ENCODE measurements at places on chromosomes 5 and 9. TPM values are rescaled to one million over a fixed set of nuclear protein-coding genes. Genes with fewer than 3 reads are reported as not detected.
A peak's percentile ranks its signal among the peaks of the same experiment; 100 is the strongest.

AOPEP gene
- 8.7 TPM for total RNA-seq

GRCh38 chr5:78638973-78639669 is 9.5 kb downstream of the LHFPL2 start:
- no peaks in the 10 kb centered on the region for H3K4me1 ChIP-seq
- H3K27ac ChIP-seq = no peak overlapping the region
- no peak overlapping the region for H3K4me3 ChIP-seq
- DNase-seq = no peak

CATSPER3 gene
- total RNA-seq = 0.78 TPM

GRCh38 chr5:179142434-179143198 is 82.4 kb downstream of the ZNF354C start:
- no peak for DNase-seq
- H3K4me3 ChIP-seq = no peak overlapping the region
- peaks cover 21% of the 10 kb centered on the region for H3K4me1 ChIP-seq
- no peak overlapping the region for H3K27ac ChIP-seq

DNA sequence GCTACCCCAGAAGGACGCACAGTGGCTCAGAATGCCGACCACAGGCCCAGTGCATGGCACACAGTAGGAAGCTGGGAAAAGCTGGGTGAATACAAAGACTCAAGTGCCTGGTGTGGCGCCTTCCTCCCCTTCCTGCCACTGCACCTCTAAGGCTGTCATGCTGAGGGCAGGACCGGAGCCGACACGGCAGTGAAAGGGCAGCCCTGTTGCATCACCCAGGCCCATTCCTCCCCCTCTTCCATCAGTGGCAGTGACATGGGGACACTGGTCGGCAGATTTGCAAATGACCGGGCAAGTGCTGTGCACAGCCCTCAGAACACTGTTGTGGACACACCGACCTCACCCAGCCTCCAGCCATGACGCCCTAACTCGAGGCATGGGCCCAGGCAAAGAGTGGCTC is 84.0 kb downstream of the STK10 start:
- DNase-seq = no peak
- H3K27me3 ChIP-seq = no peaks in the 10 kb centered on the region
- peak overlapping the region; percentile 19 for H3K27ac ChIP-seq
- no peaks in the 10 kb centered on the region for H3K36me3 ChIP-seq
- peaks cover 13% of the 10 kb centered on the region for H3K4me1 ChIP-seq

DNA sequence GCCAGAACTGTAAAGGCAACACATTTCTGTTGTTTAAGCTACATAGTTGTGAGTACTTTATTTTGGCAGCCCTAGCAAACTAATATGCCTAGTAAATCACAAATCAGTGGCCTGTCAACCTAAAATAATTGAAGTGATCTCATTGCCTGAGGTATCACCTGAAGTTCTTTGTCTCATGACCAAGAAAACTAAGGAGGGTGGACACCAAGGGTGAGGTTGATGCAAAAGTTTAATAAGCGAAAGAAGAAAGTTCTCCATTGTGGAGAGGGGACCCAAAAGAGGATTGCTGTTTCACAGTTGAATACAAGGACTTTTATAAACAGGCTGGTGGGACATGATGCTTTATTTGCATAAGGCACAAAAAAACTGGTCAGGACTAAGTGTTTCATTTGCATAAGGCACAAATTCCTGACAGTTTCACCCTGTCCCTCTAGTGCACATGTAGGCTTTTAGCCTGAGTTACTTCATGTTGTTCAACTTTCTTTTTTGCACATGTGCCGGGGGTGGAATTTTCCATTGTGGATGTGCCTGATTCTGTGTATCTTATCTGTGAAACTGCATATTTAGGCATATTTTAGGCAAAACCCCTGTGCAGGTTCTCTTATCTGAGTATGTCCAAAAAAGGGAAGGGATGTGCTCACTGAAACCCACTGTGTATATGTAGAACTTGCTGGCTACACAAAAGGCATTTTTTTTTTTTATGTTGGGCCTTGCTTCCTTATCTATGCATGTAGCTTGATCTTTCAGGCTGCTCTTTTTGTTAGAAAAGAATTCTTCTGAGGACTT is 108.6 kb upstream of the RAI14 start:
- H3K4me1 ChIP-seq = no peaks in the 10 kb centered on the region
- H3K36me3 ChIP-seq = peaks cover 17% of the 10 kb centered on the region
- H3K27me3 ChIP-seq = peaks cover 15% of the 10 kb centered on the region
- no peak overlapping the region for H3K4me3 ChIP-seq

GRCh38 chr9:133506653-133507038 is 18.1 kb downstream of the MYMK start:
- H3K27ac ChIP-seq = peak overlapping the region; percentile 97
- no peaks in the 10 kb centered on the region for H3K27me3 ChIP-seq
- peaks cover 9% of the 10 kb centered on the region for H3K36me3 ChIP-seq
- DNase-seq = no peak
- H3K4me3 ChIP-seq = no peak overlapping the region
- H3K4me1 ChIP-seq = peaks cover 9% of the 10 kb centered on the region

GRCh38 chr9:76405868-76406267 is 11.6 kb upstream of the RFK start:
- H3K27ac ChIP-seq = no peak overlapping the region
- H3K4me1 ChIP-seq = peaks cover 3% of the 10 kb centered on the region
- no peak for DNase-seq

DNA sequence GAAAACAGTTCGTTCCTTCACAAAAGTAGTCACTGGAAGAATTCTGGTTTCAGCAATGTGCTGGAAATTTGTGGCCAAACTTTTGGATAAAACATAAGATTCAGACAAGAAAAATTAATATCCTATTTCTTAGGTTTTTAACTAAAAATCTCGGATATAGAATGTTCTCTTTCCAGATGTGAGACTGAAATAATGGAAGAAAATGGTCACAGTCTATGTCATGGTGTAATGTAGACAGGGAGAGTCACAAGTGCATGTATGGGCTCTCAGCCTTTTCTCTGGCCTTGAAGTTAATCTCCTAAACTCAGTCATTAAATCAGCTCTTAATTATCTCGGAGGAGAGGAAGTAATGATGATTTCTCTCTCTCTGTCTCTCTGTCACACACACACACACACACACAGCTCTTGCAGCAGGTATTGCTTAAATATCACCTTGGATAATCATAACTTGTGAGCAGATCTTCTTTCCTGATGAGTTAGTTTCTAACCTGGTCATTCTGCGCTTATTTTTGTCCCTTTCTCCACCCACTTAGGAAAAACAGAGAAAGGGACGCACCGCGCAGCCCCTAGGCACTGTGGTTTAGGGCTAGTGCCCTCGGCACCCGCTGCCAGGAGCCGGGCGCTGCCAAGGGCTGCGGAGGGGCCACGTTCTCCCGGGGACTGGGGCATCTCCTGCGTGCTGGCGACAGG is 672 bp upstream of the ITGA2 start:
- no peak for DNase-seq
- peaks cover 4% of the 10 kb centered on the region for H3K4me1 ChIP-seq
- peak overlapping the region; percentile 74 for H3K4me3 ChIP-seq
- no peaks in the 10 kb centered on the region for H3K36me3 ChIP-seq
- peaks cover 41% of the 10 kb centered on the region for H3K27me3 ChIP-seq
- H3K27ac ChIP-seq = peak overlapping the region; percentile 15

HINT1 gene
- total RNA-seq = 252 TPM

BTNL3 gene
- total RNA-seq = not detected

- no peak overlapping the region for H3K4me3 ChIP-seq
- H3K27me3 ChIP-seq = peaks cover 27% of the 10 kb centered on the region
- H3K36me3 ChIP-seq = peaks cover 6% of the 10 kb centered on the region
- no peaks in the 10 kb centered on the region for H3K4me1 ChIP-seq
These were observed 8.5 kb downstream of the PTGS1 start for GRCh38 chr9:122379340-122379739.

DNA sequence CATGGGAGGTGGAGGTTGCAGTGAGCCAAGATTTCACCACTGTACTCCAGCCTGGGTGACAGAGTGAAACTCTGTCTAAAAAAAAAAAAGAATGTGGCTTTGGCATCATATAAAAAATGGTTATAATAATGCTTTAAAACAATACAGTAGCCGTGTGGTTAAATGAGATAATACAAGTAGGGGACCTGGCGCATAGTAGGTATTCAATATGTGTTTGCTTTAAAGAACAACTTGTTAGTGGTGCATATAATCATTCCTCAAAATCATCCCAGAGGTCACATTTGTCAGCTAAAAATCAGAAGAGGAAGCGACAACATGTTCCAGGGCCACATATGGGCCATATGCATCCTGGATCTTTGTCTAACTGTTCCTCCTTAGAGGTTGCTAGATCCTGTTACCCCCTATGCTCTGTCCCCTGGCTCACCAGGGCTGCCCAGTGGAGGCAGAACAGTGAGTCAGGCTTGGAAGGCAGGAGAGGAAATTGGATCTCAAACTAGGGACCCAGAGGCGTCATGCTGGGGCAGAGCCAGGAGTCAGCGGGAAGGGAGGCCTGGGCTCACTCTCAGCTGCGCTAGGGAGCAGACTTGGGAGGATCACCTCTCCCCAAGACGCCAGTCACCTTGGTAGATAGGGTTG is 27.7 kb downstream of the LHX6 start:
- no peak overlapping the region for H3K4me3 ChIP-seq
- DNase-seq = no peak
- H3K36me3 ChIP-seq = no peaks in the 10 kb centered on the region

DNA sequence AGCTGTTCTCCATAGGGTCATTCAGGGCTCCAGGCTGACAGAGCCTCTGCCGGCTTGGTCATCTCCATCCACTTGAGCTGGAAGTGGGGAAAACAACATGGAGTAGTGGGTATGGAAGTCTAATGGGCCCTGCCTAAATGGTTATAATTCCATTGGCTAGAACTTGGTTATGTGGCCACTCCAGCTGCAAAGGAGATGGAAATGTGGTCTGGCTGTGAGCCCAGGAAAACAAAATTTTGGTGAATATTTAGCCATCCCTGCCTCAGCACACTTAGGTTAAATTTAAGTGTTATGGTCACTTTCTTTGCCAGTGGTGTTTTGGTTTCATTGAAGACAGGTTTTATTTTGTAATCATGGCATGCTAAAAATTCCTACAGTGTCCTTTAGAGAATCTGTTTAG is 112.3 kb downstream of the SMARCA2 start:
- no peaks in the 10 kb centered on the region for H3K27me3 ChIP-seq
- H3K4me3 ChIP-seq = no peak overlapping the region

CDH9 gene
- not detected for total RNA-seq

TPM2 gene
- 92.3 TPM for total RNA-seq

IL4 gene
- total RNA-seq = not detected

DNA sequence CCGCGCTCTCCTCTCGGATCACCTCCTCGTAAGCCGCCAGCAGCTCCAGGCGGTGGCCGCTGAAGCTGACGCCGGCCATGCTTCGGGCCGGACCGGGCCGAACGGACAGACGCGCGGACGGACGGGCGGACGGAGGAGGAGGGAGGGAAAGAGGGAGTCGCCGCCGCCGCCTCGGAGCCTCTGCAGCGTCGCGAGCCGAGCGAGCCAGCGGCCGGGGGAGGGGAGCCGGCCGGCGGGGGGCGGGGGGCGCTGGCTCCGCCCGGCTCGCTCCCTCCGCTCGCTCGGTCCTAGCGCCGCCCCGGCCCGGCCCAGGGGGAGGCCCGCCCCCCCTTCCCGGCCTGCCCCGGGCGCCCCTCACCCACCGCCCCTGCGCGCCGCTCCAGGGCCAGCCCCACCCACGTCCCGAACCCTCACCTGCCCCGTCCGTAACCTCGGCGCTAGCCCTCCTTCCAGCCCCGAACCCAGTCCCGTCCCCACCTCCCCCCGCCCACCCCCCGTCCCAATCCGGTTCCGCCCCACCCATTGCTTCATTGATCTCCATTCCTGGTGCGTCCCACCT is at the start of gene DBN1:
Gene DBN1 (minus strand): TSS at position 192 of the 559 bp plus-strand sequence. CDS start 113 bp downstream, at position 79.
- H3K27ac ChIP-seq = peak within 1 kb of the TSS; percentile 87
- H3K27me3 ChIP-seq = no peaks in the 10 kb centered on the region
- no peaks in the 10 kb centered on the region for H3K36me3 ChIP-seq
- no peak for DNase-seq
- H3K4me1 ChIP-seq = peaks cover 36% of the 10 kb centered on the region

GRCh38 chr5:32283539-32284377 is 29.0 kb downstream of the MTMR12 start:
- H3K27me3 ChIP-seq = no peaks in the 10 kb centered on the region
- peak overlapping the region; percentile 33 for H3K27ac ChIP-seq
- peaks cover 64% of the 10 kb centered on the region for H3K4me1 ChIP-seq
- no peak for DNase-seq

DNA sequence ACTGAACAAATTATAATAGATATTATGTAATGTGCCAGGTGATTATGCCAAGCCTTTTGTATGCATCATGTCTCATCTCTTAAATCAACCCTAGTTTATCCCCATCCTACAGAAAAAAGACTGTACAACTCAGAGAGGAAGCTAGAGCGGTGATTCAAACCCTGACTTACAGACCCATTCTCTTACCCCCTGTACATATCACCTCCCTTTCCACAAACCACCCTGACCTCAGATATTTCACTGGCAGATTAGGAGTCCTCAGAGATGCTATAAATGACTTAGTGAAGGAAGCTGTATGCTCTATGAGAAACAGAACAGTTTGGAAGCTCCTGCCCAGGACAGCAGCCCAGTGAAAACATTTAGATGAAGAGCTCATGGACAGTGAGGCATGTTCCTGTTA is 79.1 kb upstream of the RARS1 start:
- no peaks in the 10 kb centered on the region for H3K36me3 ChIP-seq
- H3K27ac ChIP-seq = no peak overlapping the region
- no peaks in the 10 kb centered on the region for H3K27me3 ChIP-seq
- H3K4me1 ChIP-seq = peaks cover 20% of the 10 kb centered on the region

- no peak overlapping the region for H3K27ac ChIP-seq
- H3K36me3 ChIP-seq = peaks cover 10% of the 10 kb centered on the region
- H3K27me3 ChIP-seq = peaks cover 6% of the 10 kb centered on the region
- no peak overlapping the region for H3K4me3 ChIP-seq
- H3K4me1 ChIP-seq = no peaks in the 10 kb centered on the region
- DNase-seq = no peak
These were observed 268.2 kb upstream of the RFX3 start for GRCh38 chr9:3793971-3794383.

GRCh38 chr5:115265220-115265619 is 2.5 kb upstream of the PGGT1B start:
- peaks cover 29% of the 10 kb centered on the region for H3K4me1 ChIP-seq
- H3K4me3 ChIP-seq = no peak overlapping the region
- no peak for DNase-seq
- H3K27ac ChIP-seq = no peak overlapping the region

DNA sequence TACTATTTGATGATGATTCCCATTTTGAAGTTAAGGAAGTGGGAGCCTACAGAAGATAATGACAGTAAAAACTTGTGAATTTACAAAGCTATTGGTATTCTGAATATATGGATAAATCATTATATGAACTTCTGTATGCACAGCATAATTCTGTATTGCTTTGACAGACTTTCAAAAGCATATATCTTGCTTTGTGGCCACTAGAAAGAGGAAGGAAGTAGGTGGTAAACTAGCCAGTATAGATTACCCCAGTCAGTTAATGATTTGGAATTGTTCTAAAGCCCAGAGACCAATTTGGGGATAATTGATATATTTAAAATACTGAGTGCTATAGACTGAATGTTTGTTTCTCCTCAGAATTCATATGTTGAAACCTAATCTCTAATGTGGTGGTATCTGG is 53.0 kb downstream of the NR2F1 start:
- H3K27me3 ChIP-seq = no peaks in the 10 kb centered on the region
- H3K4me1 ChIP-seq = no peaks in the 10 kb centered on the region
- peaks cover 26% of the 10 kb centered on the region for H3K36me3 ChIP-seq

S1PR3 gene
- total RNA-seq = not detected
